Endothelial cell of umbilical vein (primary cell): ENCODE measurements at places on chromosomes 7 and 10. TPM values are rescaled to one million over a fixed set of nuclear protein-coding genes. Genes with fewer than 3 reads are reported as not detected.

Gene PRKG1
- 0.18 and 0.39 TPM in 2 replicates for total RNA-seq

Gene STEAP1B
- total RNA-seq, result 46.1 and 55.4 TPM in 2 replicates

Gene SVIL
- total RNA-seq, result 70.7 and 85.1 TPM in 2 replicates

Gene EIF3A
- 149 and 159 TPM in 2 replicates for total RNA-seq

Gene PLEKHS1
- not detected in 2 replicates for total RNA-seq

Gene NEUROD6
- not detected in 2 replicates for total RNA-seq

Gene OPN1SW
- not detected in 2 replicates for total RNA-seq

Gene SSBP1
- 164 and 169 TPM in 2 replicates for total RNA-seq

Gene STRA8
- total RNA-seq, result not detected in 2 replicates

Gene C10orf67
- not detected in 2 replicates for total RNA-seq

Gene CCDC6
- 36.8 TPM in 2 replicates for total RNA-seq

Gene CNTNAP2
- total RNA-seq, result not detected in 2 replicates

Gene EIF3B
- total RNA-seq, result 198 and 207 TPM in 2 replicates

Gene TMEM236
- total RNA-seq, result 0.24 TPM in 1 of 2 replicates, not detected in the other

Gene IFIT1B
- total RNA-seq, result not detected in 2 replicates

Gene ALKBH4
- total RNA-seq, result 9.9 and 10.8 TPM in 2 replicates

Gene PDZD7
- total RNA-seq, result 0.55 and 1.6 TPM in 2 replicates

Gene AGR2
- not detected in 2 replicates for total RNA-seq

Gene C10orf53
- not detected in 2 replicates for total RNA-seq

Gene LIPK
- not detected in 2 replicates for total RNA-seq

Gene AGR3
- not detected in 2 replicates for total RNA-seq
